Endodermal cell (in vitro differentiated cells): ENCODE measurements at places on chromosomes 3 and 15. TPM values are rescaled to one million over a fixed set of nuclear protein-coding genes. Genes with fewer than 3 reads are reported as not detected.

Gene CLN6
- 32.6 to 58.7 TPM (median 51.6 TPM) in 3 replicates for total RNA-seq

Gene CIDEC
- total RNA-seq = not detected in 3 replicates

Gene TMEM212
- total RNA-seq = not detected in 3 replicates

Gene STXBP5L
- 0.97 and 1.6 TPM in 2 replicates for total RNA-seq

Gene GHSR
- not detected in 3 replicates for total RNA-seq

Gene POLQ
- 6.5 to 18.7 TPM (median 18.6 TPM) in 3 replicates for total RNA-seq

Gene PIERCE2
- total RNA-seq = 2.3 to 3.2 TPM (median 3.2 TPM) in 3 replicates

Gene SUSD5
- total RNA-seq = 2.6 and 2.8 TPM in 2 replicates

Gene MEIS2
- 8.5 to 10.1 TPM (median 9.7 TPM) in 3 replicates for total RNA-seq

DNA sequence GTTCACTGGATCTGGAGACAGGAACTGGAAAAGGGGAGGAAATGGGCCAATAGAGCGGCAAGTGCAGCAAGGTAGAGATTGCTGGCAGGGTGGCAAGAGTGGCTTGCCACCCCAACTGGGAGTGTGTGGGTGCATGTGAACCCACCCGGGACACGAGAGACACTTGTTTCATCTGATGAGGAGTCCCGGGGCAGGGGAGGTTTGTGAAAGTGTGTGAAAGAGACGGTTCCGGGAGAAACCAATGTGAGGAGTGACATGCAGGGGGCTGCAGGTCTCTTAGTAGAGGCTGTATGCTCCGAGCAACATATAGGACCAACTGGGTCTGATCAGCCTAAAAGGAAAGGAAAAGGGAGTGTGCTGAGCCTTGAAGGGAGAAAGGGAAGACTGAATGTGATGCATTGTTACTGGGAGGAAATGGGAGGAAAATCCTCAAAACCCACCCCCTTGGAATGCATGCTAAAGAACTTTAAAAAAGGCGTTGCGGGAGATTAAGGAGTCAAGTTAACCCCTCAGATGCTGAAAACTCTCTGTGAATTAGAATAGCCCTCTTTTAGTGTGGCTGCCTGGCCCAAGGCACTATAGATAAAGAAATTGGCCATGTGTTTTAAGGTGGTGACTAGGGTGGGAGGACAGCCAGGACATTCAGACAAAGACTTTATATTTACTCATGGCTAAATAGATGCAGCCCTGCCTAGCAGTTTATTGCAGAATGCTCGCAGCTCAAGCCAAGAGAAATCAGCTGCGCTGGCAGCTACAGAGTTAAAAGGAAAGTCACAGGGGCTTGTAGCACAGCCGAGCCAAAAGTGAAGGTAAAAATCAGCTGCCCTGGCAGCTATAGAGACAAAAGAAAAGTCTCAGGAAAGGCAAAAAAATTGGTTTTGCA is 9.1 kb upstream of the SLC9C1 start:
- peak overlapping the region; percentile 81 for H3K4me3 ChIP-seq
- peaks cover 13% of the 10 kb centered on the region for H3K4me1 ChIP-seq
- peak overlapping the region; percentile 90 for H3K27ac ChIP-seq
- DNase-seq = peak; percentile 81
- no peaks in the 10 kb centered on the region for H3K27me3 ChIP-seq

GRCh38 chr3:98812851-98813374 is 49.8 kb downstream of the ST3GAL6 start:
- no peak overlapping the region for H3K27ac ChIP-seq
- H3K36me3 ChIP-seq = peaks cover 82% of the 10 kb centered on the region
- no peak for DNase-seq
- no peaks in the 10 kb centered on the region for H3K4me1 ChIP-seq
- H3K27me3 ChIP-seq = no peaks in the 10 kb centered on the region

- no peaks in the 10 kb centered on the region for H3K4me1 ChIP-seq
- H3K4me3 ChIP-seq = peak overlapping the region; percentile 55
- peak; percentile 67 for DNase-seq
- H3K27ac ChIP-seq = peak overlapping the region; percentile 27
- H3K36me3 ChIP-seq = no peaks in the 10 kb centered on the region
- no peaks in the 10 kb centered on the region for H3K27me3 ChIP-seq
These were observed 158.6 kb upstream of the NR2F2 start for GRCh38 chr15:96171853-96172296.

DNA sequence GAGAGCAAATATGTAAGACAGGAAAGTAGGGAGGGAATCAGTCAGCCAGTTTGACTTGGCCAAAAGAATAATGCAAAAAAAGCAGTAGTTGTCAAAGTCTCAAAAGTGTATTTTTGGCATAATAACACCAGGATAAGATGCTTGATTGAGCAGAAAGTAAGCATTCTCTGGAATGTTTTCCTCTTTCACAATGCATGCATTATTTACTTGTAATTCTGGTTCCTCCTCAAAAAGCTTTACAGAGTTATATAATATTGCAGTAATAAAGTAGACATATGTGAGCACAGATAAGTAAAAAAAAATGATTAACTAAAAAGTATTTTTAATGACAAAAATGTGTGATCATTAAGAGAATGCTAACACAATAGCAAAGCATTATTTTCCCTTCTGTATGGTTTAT is 285.9 kb upstream of the BCHE start:
- no peaks in the 10 kb centered on the region for H3K36me3 ChIP-seq
- H3K4me3 ChIP-seq = no peak overlapping the region
- H3K4me1 ChIP-seq = no peaks in the 10 kb centered on the region
- DNase-seq = no peak
- H3K27ac ChIP-seq = no peak overlapping the region
- H3K27me3 ChIP-seq = no peaks in the 10 kb centered on the region

DNA sequence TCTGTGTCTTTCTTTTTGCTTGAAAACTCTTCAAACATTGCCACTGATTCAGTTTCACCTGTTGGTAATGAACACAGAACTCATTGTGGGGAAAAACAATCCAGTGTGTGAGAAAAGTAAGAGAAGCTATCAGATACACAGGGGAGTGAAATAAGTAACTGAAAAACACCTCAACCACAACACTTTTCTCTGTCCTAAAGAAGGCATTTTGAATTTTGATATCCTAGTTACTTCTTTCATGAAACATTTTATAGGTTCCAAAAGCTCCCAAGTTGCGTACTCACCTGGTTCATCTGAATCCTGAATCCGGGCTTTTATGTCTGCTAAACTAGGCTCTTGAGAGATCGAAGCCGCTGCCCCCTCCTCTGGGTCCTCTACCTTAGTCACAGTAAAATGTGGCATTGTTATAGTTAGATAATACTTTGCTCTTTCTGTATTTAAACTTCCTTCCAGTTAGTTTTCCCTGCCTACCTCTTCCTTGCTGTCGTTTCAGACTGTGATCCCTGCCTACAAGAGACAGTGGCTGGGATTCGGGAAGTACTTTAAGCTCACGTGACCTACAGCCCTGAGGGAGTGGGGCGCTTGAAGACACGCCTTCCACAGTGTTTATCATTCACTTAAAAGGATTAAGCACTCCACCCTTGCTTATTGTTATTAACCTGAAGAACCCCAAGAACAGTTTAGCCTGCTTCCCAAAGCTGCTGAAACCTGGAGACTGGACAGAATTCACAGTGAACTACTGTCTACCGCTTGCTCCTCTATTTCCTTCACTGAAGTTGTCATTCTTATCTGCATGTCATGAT is 19.1 kb downstream of the SLC12A6 start:
- H3K27me3 ChIP-seq = no peaks in the 10 kb centered on the region
- H3K36me3 ChIP-seq = no peaks in the 10 kb centered on the region
- no peak overlapping the region for H3K27ac ChIP-seq
- DNase-seq = peak; percentile 78
- H3K4me3 ChIP-seq = peak overlapping the region; percentile 80
- H3K4me1 ChIP-seq = no peaks in the 10 kb centered on the region

GRCh38 chr15:69663441-69663840 is 210.8 kb downstream of the RPLP1 start:
- peaks cover 5% of the 10 kb centered on the region for H3K4me1 ChIP-seq
- H3K27ac ChIP-seq = no peak overlapping the region
- no peak overlapping the region for H3K4me3 ChIP-seq
- H3K27me3 ChIP-seq = peaks cover 20% of the 10 kb centered on the region

DNA sequence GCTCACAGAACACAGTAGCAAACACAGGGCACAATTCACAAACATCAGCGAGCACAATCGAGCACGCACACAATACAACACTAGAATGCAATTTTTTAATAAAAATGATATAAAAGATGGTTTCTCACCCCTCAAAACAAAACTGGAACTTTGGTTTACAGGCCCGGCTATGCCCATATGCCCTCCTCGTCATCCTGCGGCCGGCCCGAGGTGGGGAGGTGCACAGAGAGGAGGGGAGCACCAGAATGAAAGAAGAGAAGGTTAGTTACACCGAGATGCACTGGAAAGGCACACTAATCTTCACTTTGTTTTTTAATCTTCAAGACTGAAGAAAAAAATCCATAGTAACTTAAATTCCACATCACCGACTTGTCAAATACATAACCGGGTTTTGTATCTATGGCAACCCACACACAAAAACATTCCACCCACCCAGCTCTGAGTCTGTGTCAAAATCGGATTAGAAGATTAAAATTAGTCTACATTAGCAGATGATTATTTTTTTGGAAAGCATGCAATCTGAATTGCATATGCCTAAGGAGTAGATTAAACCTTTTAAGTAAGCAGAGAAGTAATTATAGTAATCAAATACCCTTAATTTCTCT is 196.7 kb upstream of the WNT5A start:
- H3K4me3 ChIP-seq = no peak overlapping the region
- H3K4me1 ChIP-seq = no peaks in the 10 kb centered on the region
- H3K36me3 ChIP-seq = no peaks in the 10 kb centered on the region
- H3K27ac ChIP-seq = no peak overlapping the region
- peaks cover 1% of the 10 kb centered on the region for H3K27me3 ChIP-seq
- DNase-seq = no peak

- no peaks in the 10 kb centered on the region for H3K36me3 ChIP-seq
- DNase-seq = no peak
- H3K4me3 ChIP-seq = no peak overlapping the region
- H3K4me1 ChIP-seq = no peaks in the 10 kb centered on the region
These were observed 1196.3 kb upstream of the GBE1 start for GRCh38 chr3:82957696-82958095.

DNA sequence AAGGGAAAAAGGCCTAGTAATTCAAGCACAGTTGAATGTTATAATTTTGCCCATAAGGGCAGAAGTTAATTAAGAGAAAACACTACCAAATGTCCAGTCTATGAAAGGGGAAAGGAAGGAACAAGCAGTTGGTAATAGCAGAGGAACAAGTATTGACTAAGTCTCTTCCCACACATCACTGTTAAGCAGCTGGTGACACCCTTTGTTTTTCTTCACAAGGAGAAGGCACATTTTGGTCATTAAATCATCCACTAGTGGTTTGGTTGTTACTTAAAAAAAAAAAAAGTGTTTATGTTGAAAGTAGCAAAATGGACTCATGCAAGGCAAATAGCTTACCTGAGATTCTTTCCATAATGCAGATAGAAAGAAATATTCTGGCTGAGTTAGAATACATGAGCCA is 321.4 kb upstream of the NECTIN3 start:
- DNase-seq = no peak
- no peak overlapping the region for H3K27ac ChIP-seq
- no peaks in the 10 kb centered on the region for H3K27me3 ChIP-seq
- H3K4me3 ChIP-seq = no peak overlapping the region
- H3K4me1 ChIP-seq = no peaks in the 10 kb centered on the region

GRCh38 chr3:138188013-138188730 is 1.1 kb downstream of the ARMC8 start:
- no peaks in the 10 kb centered on the region for H3K4me1 ChIP-seq
- peaks cover 25% of the 10 kb centered on the region for H3K27me3 ChIP-seq
- peak overlapping the region; percentile 89 for H3K4me3 ChIP-seq
- H3K27ac ChIP-seq = no peak overlapping the region
- peaks cover 18% of the 10 kb centered on the region for H3K36me3 ChIP-seq

- H3K27me3 ChIP-seq = no peaks in the 10 kb centered on the region
- peak; percentile 93 for DNase-seq
- no peaks in the 10 kb centered on the region for H3K36me3 ChIP-seq
- H3K4me1 ChIP-seq = no peaks in the 10 kb centered on the region
- H3K27ac ChIP-seq = no peak within 1 kb of the TSS
These were observed at the start of gene GOLGA8B for GRCh38 chr15:34583399-34584329. Gene GOLGA8B (minus strand): TSS chr15:34583651. CDS start chr15:34535912, 47,739 bp downstream.

- no peak for DNase-seq
- H3K4me3 ChIP-seq = no peak overlapping the region
- H3K36me3 ChIP-seq = no peaks in the 10 kb centered on the region
- H3K27me3 ChIP-seq = no peaks in the 10 kb centered on the region
- H3K4me1 ChIP-seq = peaks cover 6% of the 10 kb centered on the region
These were observed 46.9 kb upstream of the NEDD4 start for GRCh38 chr15:56040081-56041035.

DNA sequence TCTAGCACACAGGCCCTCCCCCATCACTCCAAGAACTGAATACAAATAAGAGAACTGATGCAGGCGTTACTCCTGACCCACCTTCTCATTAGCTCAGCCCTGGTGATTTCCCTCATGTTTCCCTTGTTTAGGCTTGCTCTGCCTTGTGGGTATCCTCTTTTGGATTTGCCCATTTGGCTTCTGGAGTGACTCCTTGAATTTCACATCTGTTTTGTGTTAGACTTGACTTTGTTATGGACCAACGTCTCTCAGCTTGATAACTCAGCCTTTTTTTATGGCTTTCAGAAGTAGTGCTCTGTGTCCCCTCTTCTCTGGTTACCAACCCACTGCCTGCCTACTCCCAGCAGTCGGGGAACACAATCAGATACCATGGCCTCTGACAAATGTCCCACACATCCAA is 11.3 kb upstream of the TMOD3 start:
- no peaks in the 10 kb centered on the region for H3K36me3 ChIP-seq
- no peak for DNase-seq
- H3K4me1 ChIP-seq = no peaks in the 10 kb centered on the region
- no peak overlapping the region for H3K4me3 ChIP-seq
- no peak overlapping the region for H3K27ac ChIP-seq

GRCh38 chr3:183650554-183650953 is 15.1 kb downstream of the KLHL24 start:
- no peak overlapping the region for H3K4me3 ChIP-seq
- no peaks in the 10 kb centered on the region for H3K27me3 ChIP-seq
- H3K27ac ChIP-seq = no peak overlapping the region
- peaks cover 48% of the 10 kb centered on the region for H3K36me3 ChIP-seq
- no peak for DNase-seq

DNA sequence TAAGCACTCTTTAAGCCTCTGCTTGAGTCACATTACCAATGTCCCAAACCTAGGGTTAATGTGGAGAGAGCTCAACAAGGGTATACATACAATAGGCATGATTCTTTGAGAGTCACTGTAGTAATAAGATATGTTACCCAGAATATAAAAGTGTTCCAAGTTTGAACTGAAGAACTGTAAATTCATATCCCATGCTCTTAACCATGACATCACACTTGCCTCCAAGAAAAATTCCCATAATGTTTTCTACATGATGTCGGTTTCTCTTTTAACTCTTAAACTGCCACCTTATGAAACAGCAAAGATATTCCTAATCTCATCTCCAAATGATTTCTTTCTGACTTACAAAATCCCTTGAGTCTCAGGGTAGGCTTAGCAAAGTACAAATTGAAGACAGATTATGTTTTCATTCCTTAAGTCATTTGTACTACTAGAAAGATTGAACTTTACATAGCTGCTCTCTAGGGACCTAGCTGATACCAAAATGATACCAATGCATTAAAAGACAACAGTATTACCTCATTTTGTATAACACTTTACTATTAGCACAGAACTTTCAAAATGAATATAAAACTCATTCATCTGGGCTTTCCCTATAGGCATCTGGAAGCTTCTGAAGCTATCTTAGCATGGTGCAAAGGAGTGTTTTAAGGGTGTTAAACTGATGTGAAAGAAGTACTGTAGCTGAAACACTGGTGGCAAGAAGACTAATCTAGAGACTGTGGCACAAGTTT is 127.1 kb downstream of the KCNMB2 start:
- peak overlapping the region; percentile 57 for H3K4me3 ChIP-seq
- H3K4me1 ChIP-seq = peaks cover 14% of the 10 kb centered on the region
- H3K27me3 ChIP-seq = no peaks in the 10 kb centered on the region
- no peaks in the 10 kb centered on the region for H3K36me3 ChIP-seq
